ENCODE measurements at places on chromosomes 2 and 18. TPM values are rescaled to one million over a fixed set of nuclear protein-coding genes. Genes with fewer than 3 reads are reported as not detected.

- no peak for DNase-seq
Observed at GRCh38 chr18:3048121-3048520, 35.2 kb upstream of the LPIN2 start.

GRCh38 chr2:37588316-37588777, 83.1 kb downstream of the CDC42EP3 start:
- no peak for DNase-seq

DNA sequence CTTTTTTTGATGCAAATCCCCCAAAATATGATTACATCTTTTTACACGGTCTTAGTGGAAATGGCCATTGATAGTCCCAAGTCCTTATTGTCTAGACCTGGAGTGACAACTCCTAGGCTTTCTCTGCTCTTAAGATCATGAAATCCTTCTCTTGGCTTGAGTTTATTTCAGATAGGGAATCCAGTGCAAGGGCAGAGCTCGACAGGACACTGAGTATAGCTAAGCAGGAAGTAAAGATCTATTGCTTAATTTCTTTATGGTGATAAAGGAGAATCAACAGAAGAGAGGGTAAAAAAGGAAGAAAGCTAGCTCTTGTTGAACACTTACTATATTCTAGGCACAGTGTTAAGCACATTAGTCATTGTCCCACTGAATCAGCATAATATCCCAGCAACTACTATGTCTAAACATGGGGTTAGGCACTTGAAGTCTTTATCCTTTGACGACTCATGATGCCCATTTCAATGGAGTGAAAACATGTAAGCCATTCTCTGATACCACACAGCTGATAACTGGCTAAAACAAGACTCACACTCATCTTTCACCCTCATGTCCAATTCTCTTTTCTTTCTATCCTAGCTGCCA, 74.1 kb upstream of the LRATD1 start:
- no peak for DNase-seq

RBM44 gene
- total RNA-seq: 2.4 TPM

LYPD1 gene
- total RNA-seq: not detected

DSG4 gene
- total RNA-seq: not detected

BCL11A gene
- total RNA-seq: 0.05 TPM

DNA sequence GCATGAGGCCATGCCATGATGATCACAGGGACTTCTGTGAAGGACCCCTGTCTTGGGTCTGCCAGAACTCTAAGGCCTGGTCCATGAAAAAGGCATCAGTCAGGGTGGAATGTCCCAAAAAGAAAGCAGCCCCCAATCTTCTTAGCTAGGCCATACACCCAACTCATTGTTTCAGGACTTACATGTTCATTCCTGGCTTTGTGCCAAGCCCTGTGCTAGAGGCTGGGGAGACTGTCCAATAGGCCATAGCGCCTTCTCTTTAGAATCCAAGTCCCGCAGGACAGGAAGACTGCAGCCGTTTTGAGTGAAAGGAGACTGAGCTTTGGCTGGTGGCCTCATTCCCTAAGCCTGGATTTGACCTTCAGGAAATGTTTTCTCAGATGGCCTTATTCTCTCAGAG, 247.3 kb downstream of the PRKCE start:
- no peak for DNase-seq

- DNase-seq: no peak
Observed at GRCh38 chr18:27860701-27861107, 316.2 kb downstream of the CDH2 start.

DNA sequence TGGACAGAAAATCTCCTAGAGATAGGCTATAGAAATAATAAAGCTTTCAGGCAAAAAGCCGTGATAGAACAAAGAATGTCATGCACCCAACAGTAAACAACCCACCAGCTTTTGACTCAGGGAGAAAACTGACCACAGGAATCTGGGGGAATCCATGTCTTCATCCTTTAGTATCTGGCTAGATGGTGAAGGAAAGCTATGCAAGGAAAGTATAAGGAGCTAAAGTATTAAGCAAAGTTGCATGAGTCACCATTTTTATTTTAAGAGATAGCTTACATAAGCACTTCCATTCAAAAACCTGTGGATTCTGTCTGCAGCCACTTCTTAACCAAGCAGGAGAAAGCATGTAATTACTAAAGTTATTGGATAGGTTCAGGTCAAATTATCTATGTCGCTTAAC, 363.8 kb downstream of the LRP1B start:
- no peak for DNase-seq

MYO7B gene
- total RNA-seq: 1.9 TPM

DNA sequence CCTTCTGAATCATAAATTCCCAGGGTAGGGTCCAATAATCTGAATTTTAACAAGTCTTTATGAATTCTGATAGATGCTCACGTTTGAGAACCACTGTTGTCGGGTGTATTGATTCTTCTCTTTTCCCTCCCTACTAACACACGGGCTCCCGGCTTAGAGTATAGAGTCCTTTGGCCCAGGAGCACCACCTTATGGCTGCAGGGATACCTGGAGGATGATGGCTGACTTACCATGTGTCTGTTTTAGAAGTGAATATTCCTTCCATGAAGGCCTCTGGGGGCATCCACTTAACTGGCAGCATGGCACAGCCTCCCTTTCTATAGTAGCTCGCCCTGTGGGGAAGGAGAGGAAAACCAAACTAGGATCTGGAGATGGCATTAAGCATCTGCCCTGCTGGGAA, 91.7 kb downstream of the CLIP4 start:
- no peak for DNase-seq

DNAH7 gene
- 0.05 TPM for total RNA-seq

DNA sequence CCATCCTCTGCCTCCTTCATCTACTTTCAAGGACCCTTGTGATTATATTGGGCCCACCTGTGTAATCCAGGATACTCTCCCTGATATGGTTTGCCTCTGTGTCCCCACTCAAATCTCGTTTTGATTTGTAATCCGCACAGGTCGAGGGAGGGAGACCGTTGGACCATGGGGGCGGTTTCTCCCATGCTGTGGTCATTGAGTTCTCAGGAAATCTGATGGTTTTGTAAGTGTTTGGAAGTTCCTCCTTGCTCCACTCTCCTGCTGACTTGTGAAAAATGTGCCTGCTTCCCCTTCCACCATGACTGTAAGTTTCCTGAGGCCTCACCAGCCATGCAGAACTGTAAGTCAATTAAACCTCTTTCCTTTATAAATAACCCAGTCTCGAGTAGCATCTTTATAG, 42.0 kb upstream of the EML6 start:
- no peak for DNase-seq

DNA sequence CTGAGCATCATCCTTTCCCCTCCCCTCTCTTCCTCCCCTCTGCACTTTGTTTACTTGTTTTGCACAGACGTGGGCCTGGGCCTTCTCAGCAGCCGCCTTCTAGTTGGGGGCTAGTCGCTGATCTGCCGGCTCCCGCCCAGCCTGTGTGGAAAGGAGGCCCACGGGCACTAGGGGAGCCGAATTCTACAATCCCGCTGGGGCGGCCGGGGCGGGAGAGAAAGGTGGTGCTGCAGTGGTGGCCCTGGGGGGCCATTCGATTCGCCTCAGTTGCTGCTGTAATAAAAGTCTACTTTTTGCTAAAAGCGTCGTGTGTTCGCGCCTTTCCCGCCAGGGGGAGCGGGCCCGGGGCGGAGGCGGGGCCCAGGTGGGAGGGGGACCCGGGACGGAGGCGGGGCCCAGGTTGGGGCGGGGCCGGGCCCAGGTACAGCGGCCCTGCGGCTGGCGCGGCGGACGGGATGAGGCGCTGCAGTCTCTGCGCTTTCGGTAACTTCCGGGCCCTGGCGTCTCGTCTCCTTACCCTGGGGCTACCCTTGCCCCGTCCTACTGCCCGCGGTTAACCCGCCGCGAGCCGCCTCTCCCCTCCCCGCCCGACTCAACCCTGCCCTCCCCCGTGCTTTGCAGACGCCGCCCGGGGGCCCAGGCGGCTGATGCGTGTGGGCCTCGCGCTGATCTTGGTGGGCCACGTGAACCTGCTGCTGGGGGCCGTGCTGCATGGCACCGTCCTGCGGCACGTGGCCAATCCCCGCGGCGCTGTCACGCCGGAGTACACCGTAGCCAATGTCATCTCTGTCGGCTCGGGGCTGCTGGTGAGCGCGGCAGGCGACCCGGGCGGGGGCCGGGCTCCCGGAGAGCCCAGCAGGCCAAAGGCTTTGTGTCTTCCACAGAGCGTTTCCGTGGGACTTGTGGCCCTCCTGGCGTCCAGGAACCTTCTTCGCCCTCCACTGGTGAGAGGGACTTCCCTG, at the start of gene KRTCAP3:
TSS of gene KRTCAP3 (plus strand) at position 424 of the 962 bp plus-strand sequence. CDS start at position 456, 32 bp downstream.
- DNase-seq: peak; percentile 30

RAD51AP2 gene
- total RNA-seq: not detected

- DNase-seq: no peak
Observed at GRCh38 chr2:130393318-130393910, 37.6 kb downstream of the PTPN18 start.

DNA sequence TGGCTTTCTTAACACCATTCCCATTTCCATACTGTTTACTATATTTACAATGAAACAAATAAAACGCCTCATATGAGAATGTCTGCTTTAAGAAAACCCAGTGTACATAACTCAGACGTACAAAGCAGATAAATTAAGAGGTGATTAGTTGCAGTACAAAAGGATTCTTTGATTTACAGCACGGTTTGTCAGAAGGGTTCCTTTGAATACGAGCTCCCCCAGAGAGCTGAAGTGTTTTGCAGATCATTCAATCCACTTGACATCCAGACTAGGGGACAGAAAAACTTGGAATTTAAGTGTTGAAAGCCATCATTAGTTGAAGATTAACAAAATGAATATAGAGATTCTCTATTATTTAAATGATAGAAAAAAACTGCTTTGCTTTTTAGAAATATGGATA, 72.5 kb downstream of the RAPGEF4 start:
- DNase-seq: no peak

- DNase-seq: no peak
Observed at GRCh38 chr18:13126966-13127598, 91.5 kb upstream of the LDLRAD4 start.

DNA sequence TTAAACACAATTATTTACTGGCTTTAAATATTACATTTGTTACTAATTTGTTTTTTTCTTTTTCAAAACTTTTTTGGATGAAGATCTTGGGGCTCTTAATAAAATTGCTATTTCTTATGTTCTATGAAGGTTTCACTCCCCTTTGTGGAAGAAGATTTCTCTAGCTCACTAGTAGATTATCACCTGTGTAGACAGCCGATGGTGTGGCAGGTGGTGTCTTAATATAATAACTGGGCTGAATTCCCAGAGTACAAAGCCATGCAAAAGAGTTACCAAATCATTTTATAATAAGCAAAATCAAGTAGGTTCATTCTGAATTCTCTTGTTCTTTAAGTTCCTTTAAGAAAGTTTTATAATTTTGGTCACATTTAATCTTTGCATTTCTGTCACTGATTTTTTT, 233.7 kb downstream of the CCDC102B start:
- no peak for DNase-seq

HOXD4 gene
- total RNA-seq: not detected

DNA sequence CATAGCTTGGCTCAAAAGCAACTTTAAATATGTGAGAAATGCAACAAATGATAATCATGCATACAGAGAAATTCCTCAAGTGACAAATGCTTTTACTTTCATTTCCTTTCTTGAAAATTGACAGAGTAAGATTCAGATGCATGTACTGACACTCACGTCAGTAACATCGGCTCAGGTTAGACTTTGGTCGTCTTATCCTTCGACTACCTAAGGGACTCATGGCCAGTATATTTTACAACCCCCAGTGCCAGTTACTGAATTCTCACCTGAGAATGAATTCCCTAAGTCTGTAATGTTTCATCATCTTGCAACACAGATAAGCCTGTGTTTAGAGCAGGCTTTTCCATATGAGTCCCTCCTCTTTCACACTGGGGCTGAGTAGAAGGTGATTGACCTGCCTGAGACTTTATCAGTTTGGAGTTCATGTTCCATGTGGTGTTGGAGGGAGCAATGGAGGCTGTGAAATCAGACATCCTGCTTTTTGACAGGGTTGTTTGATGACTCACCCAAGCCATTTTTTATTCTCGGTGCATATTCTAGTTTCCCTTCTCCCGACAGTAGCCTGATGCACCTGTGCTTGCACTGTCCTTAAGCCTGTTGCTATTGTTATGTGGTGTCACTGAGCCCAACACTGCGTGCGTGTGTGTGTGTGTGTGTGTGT, 30.5 kb upstream of the ATP8B1 start:
- DNase-seq: no peak

DNA sequence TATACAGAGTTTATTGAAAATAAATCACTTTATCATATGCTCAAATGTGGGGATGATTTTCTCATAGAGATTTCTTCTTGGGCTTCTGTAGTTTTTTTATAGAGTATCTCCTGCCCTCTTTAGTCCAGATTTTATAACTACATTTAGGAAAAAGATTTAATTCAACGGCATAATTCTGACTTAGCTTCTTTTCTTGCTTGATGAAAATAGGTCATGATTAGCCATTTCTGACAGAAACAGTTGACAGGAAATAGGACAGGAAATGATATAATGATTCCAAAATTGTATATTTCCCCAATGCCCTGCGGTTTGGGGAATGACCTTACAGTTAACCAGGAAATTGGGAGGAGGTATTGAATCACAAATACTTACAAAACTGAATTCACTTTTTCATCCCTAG, 1531.9 kb upstream of the ACVR2A start:
- no peak for DNase-seq

- no peak for DNase-seq
Observed at GRCh38 chr18:21145371-21145770, 33.8 kb upstream of the ROCK1 start.

DNA sequence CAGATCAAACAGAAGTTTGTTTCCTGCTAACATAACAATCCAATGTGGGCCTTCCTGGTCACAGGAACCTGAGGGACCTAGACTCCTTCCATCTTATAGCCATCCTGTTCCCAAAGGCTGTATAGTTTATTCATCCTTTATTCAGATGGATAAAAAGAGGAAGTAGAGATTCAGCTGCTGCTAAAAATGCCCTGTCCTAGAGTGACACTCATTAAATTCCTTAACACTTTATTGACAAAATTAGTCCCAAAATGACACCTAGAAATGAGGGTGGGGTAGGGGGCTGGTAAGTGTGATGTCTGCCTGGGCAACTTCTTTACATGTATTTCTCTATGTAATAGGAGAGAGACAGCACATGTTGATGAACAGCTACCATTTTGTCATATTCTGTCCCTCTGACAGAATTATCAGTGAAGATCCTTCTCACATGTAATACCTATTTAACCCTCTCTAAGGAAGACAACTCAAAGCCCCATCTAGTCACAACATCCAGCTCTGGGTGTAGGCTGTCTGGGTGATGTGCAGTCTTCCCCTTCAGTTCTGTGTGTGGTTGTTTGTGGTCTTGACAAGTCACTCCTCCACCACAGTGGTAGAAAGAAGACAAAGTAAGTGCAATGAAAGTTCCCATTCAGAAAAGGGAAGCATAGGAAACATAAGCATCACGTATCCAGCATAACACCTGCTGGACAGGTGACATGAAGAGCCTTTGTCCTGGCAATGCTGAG, 253.9 kb upstream of the CNTNAP5 start:
- DNase-seq: no peak

GRCh38 chr2:182365855-182366254, 61.0 kb downstream of the PDE1A start:
- no peak for DNase-seq

DNA sequence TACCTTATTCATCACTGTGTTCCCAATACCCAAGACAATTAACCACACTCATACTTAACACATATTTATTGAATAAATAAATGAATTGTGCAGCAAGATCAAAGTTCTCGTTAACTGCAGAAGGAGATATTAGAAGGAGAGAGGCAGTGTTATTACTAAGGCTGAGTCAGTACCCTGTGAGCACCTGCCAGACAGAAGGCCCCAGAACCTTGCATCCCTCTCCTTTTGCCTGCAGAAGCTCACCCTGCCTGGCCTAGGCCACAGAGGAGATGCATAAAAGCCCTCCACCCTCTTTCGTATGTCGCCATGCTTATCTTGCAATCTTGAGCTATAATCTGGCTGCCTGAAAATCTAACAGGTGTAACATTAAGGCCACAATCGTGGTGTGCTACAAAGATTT, 20.5 kb upstream of the RNF149 start:
- DNase-seq: no peak
